ENCODE measurements at places on chromosomes 2 and 18.

GRCh38 chr2:7969756-7970515, 711.9 kb upstream of the ID2 start:
- no peak for DNase-seq

DNA sequence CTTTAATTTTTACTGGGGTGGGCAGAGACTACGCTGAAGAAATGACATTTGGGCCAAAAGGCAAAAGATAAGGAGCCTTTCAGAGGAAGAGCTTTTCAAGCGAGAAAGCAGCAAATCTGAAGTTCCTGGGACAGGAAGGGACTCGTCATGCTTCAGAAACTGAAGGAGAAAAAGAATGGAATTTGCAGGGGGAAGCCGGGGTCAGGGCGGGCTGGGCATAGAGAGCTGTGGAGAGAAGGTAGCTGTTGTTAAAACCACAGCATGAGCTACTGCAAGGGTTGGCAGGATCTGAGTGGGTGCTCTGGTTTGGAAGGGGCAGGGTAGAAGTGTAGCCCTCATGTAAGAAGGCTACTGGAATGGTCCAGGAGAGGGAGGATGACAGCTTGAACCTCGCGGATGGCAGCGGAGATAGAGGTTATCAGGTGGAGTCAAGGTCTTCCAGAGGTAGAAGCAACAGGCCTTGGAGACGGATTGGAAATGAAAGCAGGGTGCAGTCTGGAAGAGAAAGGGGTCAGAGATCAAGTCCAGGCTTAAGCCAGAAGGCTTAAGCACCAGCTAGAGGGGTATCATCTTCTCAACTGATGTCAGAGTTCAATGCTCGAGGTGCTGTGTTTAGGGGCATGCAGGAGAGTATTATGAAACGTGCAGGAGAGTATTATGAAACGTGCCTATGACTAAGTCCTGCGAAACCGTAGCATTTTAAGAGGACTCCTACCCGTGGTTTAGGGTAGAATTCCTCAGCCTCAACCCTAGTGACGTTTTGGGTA, 18.9 kb downstream of the ATP8B1 start:
- DNase-seq, result no peak

DNA sequence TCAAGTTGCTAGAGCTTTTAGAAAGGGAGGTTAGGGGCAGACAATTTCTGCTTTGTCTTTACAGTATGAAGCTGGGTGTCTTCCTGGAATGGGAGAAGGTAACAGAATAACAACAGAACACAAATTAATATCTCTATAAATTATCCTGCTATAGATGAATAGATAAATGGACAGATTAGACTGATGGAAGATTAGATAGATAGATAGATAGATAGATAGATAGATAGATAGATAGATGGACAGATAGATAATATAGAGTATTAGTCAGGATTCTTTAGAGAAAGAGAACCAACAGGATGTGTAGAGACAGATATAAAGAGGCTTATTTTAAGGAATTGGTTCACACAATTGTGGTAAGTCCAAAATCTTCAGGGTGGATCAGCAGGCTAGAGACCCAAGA, 302.2 kb downstream of the BCL11A start:
- no peak for DNase-seq

DNA sequence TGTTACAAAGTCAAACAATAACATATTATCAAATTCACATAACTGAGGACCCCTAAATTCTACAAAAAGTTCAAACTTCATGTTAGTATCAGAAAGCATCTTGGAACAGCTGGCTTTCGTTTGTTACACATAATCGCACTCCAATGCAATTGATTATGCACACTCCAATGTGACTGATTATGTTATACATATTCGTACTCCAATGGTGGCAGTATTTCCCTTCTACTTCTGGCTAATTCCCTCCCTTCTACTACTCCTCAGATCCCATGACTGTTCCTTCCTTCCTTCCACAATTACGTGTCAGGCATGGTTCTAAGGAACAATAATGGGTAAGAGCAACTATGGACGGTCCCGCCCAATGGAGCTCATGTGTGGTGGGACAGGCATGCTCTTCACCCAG, 137.1 kb upstream of the CCDC150 start:
- no peak for DNase-seq

DNA sequence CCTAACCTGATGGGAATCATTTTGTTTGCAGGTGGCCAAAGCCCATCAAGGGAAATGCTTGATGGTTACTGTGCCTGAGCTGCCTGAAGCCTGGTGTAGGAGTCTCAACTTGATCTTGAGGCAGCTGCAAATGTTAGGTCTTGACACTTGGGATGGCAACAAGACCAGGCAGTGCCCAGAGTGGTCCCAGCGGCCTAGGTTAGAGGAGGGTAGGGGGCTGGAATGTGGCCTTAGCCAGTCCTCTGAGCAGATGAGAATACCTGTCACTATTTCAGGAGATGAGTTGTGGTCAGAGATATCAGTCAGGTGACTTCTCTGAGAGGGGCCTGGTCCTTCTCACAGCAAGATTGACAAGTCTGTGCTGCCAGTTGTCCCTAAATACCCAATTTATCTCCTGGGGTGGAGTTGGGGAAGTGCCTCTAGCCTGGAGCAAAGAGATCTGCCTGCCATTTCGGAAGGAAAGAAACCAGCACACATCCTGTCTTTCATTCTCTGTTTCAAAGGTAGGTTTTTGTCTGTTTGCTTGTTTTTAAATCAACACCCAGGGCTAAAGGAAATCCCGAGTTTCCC, 13.4 kb downstream of the SPTBN1 start:
- DNase-seq, result no peak

DNA sequence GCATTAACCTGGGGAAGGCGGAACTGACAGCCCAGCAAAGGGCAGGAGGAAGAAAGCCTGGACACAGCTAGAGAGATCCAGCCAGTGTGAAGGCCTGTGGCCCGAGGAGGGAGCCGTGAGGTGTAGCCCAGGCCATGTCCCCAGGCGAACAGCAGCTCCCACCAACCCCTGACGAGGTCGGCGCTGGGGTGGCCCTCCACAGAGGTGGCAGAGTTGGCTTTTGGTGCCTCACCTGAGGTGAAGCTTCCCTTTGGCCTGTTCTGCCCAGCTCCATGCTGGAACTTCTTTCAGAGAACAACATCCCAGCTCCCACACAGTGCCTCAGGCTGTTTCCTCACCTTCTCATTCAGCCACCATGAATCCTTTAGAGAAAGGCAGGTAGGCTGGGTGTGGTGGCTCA, 13.3 kb downstream of the TMEM177 start:
- DNase-seq, result no peak

- DNase-seq, result no peak
These were observed 93.5 kb upstream of the SLC14A2 start for GRCh38 chr18:45521777-45522176.

- DNase-seq, result no peak
These were observed 179.4 kb upstream of the ZFP36L2 start for GRCh38 chr2:43405829-43406228.

GRCh38 chr2:47654790-47655562, 128.0 kb upstream of the MSH6 start:
- DNase-seq, result no peak

- DNase-seq, result no peak
These were observed 451.2 kb downstream of the CNTNAP5 start for GRCh38 chr2:124476291-124476690.

DNA sequence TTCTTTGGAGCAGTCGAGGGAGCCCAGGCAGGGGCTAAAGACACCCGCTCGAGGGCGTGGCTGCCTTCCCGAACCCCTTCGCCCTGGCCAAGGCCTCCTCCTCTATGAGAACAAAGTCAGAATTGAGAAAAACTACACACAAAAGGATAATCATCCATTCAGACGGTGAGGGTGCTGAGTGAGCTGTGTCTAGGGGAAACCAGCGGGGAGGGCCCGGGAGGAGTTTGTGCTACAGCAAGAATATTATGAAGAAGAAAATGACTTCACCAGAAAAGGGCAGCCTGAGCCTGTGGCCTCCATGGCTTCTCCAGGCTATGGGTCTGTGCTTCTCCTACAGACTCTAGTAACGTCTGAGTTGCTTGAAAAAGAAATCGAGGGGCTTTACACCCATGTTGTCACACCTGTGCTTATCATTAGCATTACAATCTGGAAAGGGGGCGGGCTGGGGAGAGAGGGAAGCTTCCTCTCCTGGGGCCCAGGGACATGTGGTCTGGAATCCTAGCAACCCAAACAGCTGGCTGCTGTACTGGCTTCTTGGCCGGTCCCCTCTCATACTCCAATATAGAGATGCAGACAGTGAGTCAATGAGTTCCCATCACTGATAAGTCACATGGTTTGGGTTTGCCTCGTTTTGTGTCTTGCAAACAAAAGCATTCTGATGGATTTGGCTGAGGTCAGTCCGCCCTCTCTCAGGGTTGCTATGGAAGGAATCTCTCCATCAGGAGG, 52.0 kb upstream of the ARL4C start:
- DNase-seq, result no peak

DNA sequence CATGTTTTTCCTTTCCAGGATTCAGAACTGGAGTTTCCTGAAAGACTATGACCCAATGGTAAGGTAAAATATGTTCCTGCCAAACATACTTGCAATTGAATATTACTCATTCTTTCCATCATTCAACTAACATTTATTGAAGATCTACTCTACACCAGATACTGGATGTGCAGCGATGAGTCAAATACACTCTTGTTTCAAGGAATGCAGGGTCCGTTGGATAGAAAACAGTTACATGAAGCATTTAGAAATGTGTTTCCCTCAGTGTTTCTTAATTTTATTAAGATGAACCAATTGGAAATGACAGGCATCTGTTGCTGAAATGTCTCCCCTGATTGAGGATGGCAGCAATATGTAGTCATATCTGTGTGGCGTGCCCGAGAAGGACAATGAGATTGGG, 14.8 kb upstream of the SLC66A3 start:
- DNase-seq, result no peak

DNA sequence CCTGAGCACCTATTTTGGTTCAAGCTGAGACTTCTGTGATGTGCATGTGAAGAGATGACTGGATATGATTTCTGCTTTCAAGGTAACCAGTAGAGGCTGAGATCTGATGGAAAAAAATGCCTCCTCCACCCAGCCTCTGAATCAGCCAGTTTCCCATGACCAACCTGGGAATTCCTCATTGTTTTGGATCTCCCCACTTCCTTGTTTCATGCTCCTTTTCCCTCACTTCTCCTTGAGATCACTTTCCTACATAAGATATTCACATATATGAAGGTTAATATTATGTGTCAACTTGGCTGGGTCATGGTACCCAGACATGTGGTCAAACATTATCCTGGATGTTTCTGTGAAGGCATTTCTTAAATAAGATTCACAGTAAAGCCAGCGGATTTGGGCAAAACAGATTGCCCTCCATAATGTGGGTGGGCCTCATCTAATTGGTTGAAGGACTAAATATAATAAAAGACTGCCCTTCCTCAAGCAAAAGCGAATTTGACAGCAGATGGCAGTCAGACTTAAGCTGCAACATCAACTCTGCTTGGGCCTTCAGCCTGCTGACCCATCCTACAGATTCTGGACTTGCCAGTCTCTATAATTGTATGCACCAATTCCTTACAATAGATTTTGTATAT, 379.4 kb downstream of the TNS1 start:
- DNase-seq, result no peak

- no peak for DNase-seq
These were observed 446 bp downstream of the COPS9 start for GRCh38 chr2:240135706-240136012.

GRCh38 chr2:157849591-157849990, 26.5 kb downstream of the ACVR1 start:
- no peak for DNase-seq

DNA sequence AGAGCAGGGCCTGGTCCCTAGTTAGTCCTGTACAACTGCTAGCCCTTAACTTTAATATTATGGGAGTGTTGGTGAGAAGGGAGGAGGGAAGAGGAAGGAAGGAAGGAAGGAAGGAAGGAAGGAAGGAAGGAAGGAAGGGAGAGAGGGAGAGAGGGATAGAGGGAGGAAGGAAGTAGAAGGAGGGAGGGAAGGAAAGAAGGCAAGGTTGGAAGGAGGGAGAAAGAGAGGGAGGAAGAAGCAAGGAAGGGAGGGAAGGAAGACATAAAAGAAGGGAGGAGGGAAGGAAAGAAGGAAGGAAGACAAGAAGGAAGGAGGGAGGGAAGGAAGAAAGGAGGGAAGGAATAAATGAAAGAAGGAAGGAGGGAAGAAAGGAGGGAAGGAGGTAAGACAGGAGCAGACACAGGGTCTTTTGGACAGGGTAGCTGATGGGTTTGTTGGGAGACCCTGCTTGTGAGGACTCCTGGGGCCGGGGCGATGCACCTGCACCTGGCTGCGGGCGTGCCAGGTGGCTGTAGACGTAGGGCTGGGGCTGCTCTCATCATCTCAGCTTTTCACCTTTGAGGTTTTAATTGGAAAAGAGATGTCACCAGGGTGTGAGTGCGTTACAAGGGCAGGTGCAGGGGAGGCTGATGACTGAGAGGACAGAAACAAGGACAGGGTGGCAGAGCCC, 5.9 kb upstream of the POMC start:
- no peak for DNase-seq

DNA sequence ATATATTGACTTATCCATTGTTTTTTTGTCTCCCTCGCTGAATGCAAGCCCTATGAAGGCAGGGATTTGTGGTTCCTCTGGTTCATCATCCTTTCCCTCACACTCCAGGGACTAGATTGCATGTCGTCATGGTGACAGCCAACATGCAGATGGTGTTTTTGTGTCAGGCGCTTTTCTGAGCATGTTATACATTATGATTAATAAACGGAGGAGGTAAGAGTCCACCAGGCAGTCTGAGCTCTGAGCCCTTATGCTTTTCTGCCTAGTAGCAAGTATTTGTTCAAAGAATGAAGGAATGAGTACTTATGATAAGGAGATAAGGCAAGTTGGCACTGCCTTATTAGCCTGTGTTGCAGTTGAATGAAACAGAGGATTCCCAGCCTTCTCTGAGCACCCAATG, 181.6 kb downstream of the MGAT5 start:
- DNase-seq, result no peak

DNA sequence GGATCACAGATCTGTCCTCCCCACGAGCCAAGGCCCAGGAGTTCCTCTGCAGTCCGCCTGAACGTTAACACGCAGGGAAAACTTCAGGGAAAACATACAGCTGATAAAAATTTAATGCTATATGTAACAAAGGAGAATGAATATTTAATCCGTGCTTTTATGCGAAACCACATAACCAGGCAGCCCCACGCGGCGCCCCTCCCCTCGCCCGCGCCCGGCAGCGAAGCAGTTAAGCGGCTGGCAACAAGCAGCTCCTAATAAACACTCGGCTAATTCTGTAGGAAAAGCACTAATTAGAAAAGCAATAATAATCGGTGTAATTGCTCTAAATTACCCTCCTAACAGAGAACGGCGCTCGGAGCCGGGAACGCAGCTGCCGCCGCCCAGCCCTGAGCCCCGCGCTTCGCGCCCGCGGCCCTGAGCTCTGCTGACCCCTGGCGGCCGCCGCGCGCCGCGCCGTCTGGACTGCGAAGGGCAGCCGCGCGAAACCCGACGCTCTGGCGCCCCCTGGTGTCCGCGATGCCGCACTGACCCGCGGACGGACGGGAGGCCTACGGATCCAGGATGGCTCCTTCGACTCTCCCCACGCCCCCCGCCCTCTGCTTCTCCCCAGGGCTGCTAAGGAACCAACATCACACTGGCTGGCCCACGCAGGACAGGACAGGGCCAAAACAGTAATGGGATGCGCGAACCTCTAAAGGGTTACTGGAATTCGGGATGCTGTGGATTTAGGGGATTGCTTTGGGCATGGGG, 181.4 kb downstream of the SMAD2 start:
- DNase-seq, result peak; percentile 67

GRCh38 chr2:33497221-33497650, 20.8 kb downstream of the RASGRP3 start:
- DNase-seq, result no peak

- no peak for DNase-seq
These were observed 155.4 kb downstream of the ASB1 start for GRCh38 chr2:238582159-238582558.

GRCh38 chr18:13603304-13604019, 122.9 kb downstream of the FAM210A start:
- DNase-seq, result no peak

All from activated T-helper 1 cell treated with anti-CD3 and anti-CD28 coated beads, Interleukin-2, amount 50 U/mL, for 16 hours (primary cell).